HuH-7.5 (cell line): ENCODE measurements at places on chromosomes 1 and 21.

GRCh38 chr1:15786581-15786980, 20.9 kb downstream of the UQCRHL start:
- DNase-seq: no peak

DNA sequence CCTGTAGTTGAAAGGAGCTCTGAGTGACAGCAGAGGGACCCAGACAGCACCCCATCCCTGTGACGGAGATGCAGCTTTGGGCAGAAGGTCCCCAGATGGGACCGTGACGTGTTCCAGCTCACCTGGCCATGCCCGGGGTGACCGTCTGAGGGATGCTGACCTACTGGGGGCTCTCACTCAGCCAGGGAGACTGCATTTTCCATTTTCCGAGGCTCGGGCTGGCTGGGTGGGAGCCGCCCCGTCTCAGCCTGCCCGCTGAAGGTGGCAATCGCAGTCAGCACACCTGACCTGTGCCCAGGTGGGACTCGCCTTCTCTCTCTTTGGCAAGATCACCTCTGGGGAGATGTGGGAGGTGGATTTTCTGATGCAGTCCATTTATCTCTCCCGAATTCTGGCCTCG, 127.2 kb downstream of the AJAP1 start:
- DNase-seq: no peak

- DNase-seq: no peak
Observed at GRCh38 chr1:244341455-244342450, 110.0 kb downstream of the ADSS2 start.

- DNase-seq: no peak
Observed at GRCh38 chr1:56333461-56333860, 245.9 kb downstream of the PLPP3 start.

DNA sequence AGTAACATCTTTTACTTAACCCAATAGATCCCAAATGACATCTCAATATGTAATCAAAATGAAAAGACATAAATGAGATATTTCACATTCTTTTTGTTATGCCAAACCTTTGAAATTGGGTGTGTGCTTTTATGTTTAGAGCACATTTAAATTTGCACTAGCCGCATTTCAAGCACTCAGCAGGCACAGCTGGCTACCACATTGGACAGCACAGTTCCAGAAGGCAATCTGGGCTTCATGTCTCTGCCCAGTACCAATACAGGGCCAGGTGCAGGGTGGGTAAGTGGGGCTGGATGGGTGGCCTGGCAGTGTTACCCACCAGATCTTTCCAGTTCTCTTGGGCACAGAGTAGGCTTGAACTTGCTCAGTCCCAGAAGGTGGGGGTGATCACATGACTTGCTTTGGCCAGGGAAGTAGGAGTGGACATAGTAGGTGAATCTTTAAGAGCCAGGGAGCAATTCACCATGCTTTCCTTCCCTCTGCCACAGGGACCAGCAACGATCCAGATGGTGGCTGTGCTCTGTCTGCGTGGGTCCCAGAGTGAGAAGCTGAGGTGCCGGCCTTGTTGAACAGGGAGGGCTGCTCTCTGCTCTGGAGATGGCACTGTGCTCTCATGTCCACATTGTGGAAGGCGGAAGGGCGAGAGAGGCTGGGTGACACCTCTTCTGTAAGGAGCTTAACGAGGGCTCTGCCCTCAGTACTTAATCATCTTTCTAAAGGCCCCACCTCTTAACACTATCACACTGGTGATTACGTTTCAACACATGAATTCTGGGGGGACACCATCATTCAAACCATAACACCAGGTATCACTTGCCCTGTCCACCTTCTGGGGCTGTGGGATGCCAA, 261.4 kb downstream of the GRIK3 start:
- DNase-seq: no peak
